Activated CD4-positive, CD25-positive, alpha-beta regulatory T cell (primary cell): ENCODE measurements at places on chromosomes 11 and 22.

DNA sequence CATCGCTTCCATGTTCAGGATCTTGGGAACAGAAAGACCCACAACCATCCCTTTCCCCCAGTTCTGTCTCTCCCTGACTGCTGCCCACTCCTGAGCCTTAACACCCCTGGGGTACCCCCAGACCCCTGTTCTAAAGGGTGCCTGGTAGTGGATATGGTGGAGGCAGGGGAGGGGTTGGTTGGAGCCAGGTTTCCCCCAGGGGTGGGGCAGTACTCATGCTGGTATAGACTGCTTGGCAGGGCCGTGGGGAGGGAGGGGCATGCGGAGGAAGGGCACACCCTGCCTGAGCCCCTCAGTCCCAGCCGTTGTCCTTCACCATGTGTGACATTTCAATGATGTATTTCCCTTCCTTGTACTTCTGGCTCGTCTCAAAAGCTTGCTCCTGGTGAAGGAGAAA lies 4.0 kb downstream of the YPEL4 start:
- no peak for DNase-seq

GRCh38 chr11:8671651-8672062 lies 10.8 kb downstream of the TRIM66 start:
- no peak for DNase-seq

- DNase-seq = no peak
Observed at GRCh38 chr11:104836691-104837090, 61.6 kb downstream of the CASP12 start.

DNA sequence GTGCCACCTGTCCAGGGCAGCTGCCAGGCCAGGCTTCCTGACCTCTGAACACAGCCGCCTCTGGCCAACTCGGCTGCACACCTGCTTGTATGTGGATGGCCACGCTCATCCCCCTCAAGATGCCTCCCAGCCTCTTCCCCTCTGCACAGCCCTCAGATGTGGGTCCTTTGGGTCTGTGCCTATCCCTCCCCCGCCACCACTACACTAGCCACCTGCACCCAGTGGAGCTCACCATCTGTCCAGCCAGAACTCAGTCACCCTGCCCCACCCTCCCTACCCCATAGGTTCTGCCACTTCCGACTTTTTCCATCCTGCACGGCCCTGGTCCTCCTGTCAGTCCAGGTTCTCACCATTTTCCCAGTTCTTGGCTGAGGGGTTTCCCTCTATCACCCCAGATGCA lies 44.6 kb downstream of the PHF21B start:
- no peak for DNase-seq

GRCh38 chr22:42222140-42222539 lies 48.3 kb downstream of the TCF20 start:
- DNase-seq = no peak

- no peak for DNase-seq
Observed at GRCh38 chr22:33209930-33210784, 152.0 kb upstream of the SYN3 start.

DNA sequence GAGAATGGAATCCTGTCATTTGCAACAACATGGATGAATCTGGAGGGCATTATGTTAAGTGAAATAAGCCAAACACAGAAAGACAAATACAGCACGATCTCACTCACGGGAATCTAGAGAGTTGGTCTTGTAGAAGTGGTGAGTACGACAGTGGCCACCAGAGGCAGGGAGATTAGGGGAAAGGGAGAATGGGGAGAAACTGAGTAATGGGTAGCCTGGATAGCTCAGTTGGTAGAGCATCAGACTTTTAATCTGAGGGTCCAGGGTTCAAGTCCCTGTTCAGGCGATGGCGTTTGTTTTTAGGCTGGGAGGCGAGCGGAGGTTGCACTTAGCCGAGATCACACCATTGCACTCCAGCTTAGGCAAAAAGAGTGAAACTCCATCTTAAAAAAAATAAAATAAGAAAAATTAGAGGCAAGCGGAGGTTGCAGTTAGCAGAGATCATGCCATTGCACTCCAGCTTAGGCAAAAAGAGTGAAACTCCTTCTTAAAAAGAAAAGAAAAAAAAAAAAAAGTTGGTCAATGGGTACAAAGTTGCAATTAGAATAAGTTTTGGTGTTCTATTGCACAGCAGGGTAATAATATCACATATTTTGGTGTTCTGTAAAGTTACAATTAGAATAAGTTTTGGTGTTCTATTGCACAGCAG lies 95.7 kb upstream of the UBASH3B start:
- no peak for DNase-seq

DNA sequence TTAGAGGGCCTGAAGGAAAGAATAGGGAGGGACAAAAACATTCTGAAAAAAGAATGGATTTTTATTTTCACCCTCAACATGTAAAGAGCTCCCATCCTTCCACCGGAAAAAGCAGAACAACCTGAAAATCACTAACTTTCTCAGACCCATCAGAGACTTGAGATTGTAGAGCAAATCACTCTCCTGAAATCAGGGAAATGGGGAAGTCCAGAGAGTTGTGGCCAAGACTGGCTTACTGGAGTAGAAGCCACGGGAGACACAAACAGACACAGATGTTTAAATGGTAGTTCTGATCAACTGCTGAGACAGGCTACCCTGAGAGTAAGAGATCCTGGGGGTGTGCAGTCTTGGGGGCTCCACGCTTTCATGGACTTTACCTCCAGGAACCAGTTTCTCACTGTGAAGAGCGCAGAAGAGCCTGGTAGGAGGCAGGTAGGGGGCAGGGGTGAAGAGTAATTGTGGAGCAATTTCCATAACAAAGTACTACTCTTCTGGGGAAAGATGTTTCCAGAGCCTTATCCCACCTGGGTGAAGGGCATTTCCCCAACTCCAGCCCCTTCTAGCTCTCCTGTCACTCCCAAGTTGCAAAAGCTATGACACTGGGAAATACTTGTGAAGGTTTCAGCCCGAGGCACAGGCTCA lies 47.1 kb downstream of the ASCL2 start:
- no peak for DNase-seq

GRCh38 chr22:22815397-22816170 lies 72.0 kb upstream of the IGLL5 start:
- DNase-seq = no peak

DNA sequence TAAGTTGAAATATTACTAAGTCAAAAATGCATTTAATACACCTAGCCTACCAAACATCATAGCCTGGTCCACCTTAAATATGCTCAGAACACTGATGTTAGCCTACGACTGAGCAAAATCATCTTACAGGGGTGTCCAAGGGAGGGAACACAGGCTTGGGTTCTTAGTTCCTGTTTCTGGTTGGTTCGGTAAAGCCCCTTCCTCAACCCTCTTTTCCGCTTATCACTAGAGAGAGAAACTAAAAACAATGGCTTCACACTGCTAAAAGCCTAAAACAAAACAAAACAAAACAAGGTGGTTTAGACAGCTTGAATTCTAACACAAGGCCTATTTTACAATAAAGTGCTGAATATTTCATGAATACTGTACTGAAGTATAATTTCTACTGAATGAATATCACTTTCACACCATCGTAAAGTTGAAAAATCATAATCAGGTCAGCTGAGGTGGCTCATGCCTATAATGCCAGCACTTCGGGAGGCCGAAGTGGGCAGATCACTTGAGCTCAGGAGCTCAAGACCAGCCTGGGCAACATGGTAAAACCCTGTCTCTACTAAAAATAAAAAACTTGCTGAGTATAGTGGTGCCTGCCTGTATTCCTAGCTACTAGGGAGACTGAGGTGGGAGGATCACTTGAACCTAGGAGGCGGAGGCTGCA lies 118.0 kb downstream of the SIK3 start:
- no peak for DNase-seq

- no peak for DNase-seq
Observed at GRCh38 chr11:30107899-30108298, 91.1 kb upstream of the KCNA4 start.

GRCh38 chr11:13291800-13292199 lies 14.2 kb downstream of the BMAL1 start:
- no peak for DNase-seq

GRCh38 chr11:76674517-76675400 lies 4.2 kb upstream of the LRRC32 start:
- DNase-seq = no peak

DNA sequence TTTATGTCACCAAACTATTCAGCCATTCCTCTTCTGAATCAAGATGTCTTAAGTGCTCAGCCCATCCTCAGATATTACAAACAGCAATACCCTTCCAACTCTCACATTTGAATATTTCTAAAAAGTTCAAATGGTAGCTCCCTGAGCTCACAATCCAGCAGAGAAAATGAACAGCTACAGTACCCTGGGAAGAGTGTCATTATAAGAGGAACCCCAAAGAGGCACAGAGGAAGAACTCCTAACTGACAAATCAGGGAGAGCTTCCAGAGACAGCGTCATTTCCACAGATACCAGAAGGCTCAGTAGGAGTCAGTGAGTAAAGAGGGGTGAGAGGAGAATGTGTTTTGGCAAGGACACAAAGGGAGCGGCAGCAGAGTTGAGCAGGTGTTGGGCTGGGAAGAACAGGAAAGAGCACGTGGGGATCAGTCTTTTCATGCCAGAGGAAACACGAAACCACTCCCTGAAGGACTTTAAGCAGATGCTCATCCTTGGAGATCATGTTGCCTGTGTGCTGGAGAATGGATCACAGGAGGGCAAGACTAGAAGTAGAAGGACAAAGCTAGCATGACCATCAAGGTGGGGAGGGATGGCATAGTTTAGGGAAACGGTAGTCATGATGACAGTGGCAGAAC lies 4.3 kb downstream of the CLTCL1 start:
- DNase-seq = no peak

- DNase-seq = no peak
Observed at GRCh38 chr11:104979839-104980238, 11.5 kb upstream of the CASP4 start.

DNA sequence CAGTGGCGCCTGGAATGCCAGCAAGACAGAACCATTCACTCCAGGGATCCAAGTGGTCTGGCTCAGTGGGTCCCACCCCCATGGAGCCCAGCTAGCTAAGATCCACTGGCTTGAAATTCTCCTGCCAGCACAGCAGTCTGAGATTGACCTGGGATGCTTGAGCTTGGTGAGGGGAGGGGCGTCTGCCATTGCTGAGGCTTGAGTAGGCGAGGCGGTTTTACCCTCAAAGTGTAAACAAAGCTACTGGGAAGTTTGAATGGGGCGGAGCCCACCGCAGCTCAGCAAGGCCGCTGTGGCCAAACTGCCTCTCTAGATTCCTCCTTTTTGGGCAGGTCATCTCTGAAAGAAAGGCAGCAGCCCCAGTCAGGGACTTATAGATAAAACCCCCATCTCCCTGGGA lies 125.7 kb upstream of the DDI1 start:
- no peak for DNase-seq

- no peak for DNase-seq
Observed at GRCh38 chr22:47100646-47101200, 338.3 kb downstream of the TBC1D22A start.

DNA sequence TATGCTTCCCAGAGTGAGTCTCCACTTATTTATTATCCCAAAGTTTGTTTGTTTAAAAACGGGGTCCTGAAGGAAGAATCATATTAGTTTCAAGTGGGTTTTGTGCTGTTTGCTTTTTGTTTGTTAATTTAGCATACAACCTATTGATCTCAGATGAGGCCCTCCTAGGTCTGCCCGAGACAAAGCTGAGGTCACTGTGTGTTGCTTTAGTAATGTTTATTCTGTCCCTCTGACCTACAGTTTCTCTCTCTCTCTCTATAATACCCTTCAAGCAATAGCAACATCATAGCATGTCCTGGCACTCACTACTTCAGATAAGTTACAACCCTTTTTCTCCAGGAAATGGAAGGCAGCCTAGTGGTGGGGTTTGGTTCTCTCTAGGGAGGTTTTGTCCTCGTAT lies 63.4 kb downstream of the AMOTL1 start:
- DNase-seq = no peak

- no peak for DNase-seq
Observed at GRCh38 chr11:43576803-43577521, 103.6 kb upstream of the HSD17B12 start.

GRCh38 chr22:48744967-48745841 lies 1082.5 kb downstream of the BRD1 start:
- no peak for DNase-seq

- no peak for DNase-seq
Observed at GRCh38 chr22:26990503-26991189, 333.3 kb downstream of the MIAT start.

GRCh38 chr11:120956710-120957495 lies 67.0 kb upstream of the TBCEL start:
- no peak for DNase-seq

- no peak for DNase-seq
Observed at GRCh38 chr11:66542362-66542761, 3.5 kb downstream of the ZDHHC24 start.

- no peak for DNase-seq
Observed at GRCh38 chr11:94749369-94749768, 18.8 kb upstream of the AMOTL1 start.

GRCh38 chr11:36818410-36818809 lies 220.4 kb upstream of the RAG2 start:
- DNase-seq = no peak

DNA sequence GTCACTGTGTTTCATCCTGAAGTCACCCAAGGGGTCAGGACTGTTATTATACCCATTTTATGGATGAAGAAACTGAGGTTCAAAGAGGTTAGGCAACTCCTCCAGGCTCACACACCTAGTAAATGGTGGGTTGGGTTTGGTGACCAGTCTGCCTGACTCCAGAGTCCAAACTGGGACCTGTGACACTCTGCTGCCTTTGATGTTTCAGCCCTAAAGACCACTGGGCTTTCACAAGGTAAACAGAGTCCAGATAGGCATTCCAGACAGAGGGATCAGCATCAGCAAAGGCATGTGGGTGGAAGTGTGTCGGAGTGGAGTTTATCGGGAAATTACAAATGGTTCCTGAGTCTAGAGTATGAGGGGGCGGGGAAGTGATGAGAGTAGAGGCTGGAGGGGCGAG lies 38.5 kb downstream of the MICAL2 start:
- no peak for DNase-seq

DNA sequence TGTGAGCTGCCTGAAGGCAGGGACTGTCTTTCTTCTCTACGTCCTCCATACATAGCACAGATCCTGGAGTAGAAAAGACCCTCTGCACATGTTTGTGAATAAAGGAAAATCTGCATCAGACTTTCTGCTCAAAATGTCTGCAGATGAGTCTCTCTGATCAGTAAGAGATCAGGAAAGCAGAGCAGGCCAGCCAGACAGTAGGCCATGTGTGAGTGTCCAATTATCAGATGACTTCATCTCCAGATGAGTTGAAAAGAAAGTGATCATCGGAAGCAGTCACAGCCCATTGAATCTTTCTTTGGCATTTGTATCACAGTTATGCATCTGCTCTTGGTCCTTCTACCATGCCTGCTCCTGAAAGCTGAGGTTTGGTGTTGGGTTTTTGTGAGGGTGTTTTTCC lies 298.7 kb upstream of the NCAM1 start:
- no peak for DNase-seq

- no peak for DNase-seq
Observed at GRCh38 chr11:86575208-86575855, 97.1 kb downstream of the ME3 start.

DNA sequence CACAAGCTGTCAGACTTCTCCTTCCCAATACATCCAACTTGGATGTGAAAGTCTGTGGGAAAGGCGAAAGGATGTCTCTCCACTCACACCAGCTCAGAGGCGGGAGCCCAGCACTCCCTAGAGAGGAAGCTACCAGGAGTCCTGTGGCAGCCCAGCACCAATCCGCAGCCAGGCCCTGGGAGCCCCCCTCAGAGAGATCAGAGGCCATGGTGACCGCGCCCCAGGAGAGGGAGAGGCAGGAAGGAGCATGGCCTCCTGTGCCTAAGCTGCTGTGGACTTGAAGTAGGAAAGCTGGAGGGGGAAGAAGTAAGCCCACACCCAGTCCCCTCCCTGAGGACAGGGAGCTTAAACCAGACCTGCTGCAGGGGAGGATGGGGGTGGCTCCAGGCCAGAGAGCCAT lies 24.4 kb upstream of the IGSF9B start:
- DNase-seq = no peak

GRCh38 chr11:36376888-36377758 lies 81.0 kb downstream of the PRR5L start:
- DNase-seq = no peak
